ENCODE measurements at places on chromosomes 11 and 22.

DNA sequence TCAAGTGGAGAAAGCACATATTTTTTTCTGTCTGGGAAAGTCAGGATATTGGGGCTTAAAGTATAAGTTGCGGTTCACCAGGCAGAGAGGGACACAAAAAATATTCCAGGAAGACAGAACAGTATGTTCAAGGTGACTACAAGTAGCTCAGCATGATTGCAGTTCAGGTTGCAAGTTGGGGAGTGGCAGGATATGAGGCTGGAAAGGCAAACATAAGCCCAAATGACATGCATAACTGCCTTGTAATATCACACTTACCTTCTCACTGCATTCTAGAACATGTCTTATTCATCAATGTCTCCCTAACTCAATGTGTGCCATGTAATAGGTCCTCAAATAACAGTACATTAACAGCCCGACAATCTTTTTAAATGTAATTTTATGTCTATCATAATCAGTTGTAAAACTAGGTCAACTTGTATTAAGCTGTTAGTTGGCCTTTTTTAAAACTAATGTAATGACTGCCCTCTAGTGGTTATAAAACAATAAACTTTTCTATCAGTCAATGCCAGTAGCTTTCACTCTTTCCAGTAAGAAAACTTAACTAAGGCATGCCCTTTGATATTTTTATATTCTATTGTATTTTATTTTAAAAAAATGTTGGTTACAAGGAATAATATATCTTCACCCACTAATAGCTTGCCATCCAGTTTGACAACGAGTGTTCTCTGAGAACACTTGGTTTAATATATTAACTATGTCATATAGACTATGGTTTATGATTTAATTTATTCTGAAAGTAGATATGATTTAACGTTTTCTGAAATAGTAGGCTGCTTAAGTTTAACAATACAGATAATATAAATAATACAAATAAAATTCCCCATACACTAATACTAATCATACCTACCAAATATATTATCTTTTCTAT is 39.4 kb upstream of the CFAP300 start:
- DNase-seq: no peak

DNA sequence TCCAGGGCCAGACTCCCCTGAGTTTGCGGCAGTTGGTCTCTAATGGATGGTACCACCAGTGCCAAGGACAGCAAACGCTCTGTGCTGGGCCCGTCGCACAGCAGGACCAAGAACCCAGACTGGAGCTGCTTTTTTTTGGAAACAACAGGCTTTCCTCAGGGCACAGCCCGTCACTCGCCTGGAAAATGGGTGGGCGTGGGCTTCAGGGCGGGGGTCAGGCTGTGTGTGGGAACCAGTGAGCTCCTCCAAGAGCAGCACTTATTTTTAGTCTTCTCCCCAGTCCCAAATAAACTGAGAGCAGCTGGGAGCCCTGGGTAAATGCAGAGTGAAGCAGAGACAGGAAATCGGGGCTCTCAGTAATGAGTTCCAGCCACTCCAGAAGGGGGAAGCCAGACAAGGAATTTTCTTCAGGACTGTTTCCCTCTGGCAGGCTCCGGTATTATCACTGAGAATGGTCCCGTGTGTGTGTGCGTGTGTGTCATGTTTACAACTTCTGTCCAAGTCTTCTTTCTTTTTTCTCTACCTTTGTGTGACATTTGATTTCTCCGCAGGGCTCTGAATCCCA is 63.0 kb downstream of the PPFIBP2 start:
- DNase-seq: no peak

- DNase-seq: no peak
Observed at GRCh38 chr11:73539506-73540084, 58.3 kb downstream of the FAM168A start.

DNA sequence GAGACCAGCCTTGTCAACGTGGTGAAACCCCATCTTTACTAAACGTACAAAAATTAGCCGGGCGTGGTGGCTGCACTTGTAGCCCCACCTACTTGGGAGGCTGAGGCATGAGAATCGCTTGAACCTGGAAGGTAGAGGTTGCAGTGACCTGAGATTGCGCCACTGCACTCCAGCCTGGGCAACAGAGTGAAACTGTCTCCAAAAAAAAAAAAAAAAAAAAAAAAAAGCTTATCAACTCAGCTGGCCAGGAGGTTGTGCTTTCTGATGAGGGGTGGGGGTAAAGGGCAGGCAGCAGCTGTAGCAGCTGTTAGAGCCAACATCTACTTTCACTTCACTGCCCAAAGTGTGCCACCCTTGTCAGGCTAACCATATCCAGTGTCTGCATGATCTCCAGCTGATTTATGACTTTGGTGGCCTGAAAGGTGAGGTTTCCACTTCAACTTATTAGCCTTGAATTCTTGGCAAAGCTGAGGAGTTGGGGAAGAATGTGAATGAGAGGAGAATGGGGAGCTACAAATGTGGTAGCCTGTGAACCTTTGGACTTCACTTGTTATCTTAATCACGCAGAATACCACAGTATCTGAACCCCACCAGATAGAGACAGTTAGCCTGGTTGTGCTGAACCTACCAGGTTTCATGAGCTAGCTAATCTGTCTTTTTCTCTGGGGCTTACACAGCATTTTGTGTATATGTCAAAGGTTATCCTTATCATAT is 19.6 kb downstream of the RNF121 start:
- DNase-seq: no peak

GRCh38 chr11:84886344-84886743 is 740.8 kb downstream of the DLG2 start:
- no peak for DNase-seq

DNA sequence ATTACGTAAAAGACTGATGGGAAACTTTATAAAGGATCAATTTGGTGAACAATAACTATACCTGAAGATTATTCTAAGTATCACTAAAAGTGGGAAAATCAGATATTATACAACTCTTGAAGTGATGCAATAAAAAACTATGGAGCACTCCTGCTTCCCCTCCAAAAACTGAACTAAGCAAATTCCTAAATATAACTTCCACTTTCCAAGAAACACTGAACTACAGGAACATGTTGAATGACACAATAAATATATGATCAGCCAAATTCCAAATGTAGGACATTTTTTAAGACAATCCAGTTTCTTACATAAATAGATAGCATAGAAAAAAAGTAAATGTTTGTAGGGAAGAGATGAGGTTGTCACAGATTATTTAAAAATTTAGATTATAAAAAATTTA is 102.1 kb upstream of the APOA1 start:
- no peak for DNase-seq

DNA sequence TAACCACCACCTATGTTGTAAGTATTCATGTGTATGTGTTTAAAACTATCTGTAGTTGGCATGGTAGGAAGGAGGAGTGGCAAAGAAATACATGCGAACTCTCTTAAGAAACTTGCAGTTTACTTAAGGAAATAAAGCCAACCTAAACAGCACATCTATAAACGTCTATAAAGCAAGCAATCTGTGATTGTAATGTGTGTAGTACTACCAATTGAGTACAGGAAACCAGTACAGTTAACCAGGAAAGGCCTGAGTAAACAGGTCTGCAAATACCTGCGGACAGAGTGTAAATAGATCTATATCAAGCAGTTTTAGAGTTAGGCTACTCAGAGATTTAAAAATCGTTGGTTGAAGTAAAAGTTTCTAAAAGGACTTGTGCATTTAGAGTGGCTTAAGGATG is 59.5 kb upstream of the AMOTL1 start:
- DNase-seq: no peak

DNA sequence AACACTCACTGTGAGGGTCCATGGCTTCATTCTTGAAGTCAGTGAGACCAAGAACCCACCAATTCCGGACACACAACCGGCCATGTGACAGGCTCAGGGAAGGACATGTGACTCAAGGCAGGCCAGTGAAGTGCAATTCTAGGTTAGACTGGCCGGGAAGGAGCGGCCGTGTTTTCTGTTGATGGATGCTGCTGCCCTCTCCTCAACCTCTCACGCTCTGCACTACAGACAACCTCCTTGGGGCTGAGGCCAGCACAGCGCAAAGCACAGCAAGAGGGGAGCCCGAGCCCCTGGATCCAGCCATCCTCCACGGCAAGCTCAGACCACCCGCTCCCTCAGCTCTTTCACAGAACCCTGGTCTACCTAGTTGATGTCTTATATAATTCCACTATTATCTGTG is 2.8 kb downstream of the NUDT8 start:
- DNase-seq: no peak

DNA sequence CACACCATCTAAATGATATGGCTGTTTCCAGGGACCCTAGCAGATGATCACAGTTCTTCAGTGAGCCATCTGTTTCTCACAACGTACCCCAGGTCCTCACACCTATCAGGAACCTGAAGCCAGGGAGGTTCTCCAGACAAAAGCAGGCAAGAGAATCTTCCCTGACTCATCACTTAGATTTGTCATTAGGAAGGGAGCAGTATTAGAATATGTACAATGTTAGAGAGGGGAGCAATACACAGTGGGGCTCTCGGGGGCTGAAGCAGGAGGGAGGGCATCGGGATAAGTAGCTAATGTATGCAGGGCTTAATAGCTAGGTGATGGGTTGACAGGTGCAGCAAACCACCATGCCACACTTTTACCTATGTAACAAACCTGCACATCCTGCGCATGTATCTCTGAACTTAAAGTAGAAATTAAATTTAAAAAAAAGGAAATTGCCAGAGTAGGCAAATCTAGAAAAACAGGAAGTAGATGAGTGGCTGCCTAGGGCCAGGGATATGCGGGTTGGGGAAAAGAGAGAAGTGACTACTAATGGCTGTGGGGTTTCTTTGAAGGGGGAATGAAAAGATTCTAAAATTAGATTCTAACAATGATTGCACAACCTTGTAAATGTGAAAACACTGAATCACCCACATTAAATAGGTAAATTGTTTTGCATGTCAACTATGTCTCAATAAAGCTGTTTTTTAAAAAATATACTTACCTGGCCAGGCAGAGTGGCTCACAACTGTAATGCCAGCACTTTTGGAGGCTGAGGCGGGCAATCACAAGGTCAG is 14.4 kb downstream of the C22orf42 start:
- no peak for DNase-seq

- DNase-seq: no peak
Observed at GRCh38 chr22:27476729-27477128, 324.8 kb downstream of the MN1 start.

DNA sequence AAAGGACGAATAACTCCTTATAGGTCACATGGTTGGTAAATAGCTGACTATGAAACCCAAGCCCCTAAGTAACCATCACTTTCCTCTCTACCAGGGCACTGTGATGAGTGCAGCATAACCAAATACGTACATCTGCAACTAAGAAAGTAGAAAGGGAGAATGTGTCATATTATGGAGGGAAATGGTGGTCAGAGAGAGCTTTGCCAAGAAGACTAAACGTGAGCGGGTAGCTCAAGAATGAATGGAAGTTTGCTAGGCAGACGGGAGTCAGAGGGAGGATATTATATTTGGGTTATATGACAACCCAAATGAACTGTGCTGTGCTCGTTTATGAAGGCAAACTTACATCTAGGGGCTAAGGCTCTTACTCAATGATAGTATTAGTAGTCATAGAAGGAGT is 537.3 kb downstream of the OPCML start:
- DNase-seq: no peak

DNA sequence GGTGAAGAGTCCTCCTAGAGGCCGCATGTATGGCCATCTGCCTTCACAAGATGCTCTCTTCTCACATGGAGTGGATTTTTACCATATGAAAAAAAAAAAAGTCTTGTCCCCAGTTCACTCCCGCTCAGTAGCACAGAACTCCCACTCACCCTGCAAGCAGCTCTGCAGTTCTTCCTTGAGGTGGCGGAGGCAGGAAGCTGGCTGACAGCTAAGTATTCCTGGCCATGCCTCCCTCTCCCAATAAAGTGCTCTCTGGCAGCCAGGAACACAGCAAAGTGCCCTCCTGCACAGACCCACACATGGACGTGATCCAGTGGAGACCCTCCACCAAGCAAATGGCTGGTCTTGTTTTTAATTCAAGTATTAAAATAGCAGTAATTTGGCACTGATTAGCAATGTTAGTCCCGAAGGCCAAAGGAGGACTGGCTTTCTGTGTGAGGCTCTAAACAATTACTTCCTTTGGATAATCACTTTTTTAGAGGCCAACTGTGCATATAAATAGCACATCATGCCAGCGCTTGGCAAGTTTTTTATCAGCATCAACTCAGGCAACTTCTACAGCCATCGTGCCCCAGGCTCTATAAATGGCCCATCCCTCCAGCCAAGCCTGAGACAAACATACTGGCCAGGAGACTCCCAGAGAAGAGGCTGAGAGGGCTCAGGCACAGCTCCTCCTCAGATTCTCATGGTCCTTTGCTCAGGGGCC is 413.6 kb downstream of the OPCML start:
- DNase-seq: no peak

DNA sequence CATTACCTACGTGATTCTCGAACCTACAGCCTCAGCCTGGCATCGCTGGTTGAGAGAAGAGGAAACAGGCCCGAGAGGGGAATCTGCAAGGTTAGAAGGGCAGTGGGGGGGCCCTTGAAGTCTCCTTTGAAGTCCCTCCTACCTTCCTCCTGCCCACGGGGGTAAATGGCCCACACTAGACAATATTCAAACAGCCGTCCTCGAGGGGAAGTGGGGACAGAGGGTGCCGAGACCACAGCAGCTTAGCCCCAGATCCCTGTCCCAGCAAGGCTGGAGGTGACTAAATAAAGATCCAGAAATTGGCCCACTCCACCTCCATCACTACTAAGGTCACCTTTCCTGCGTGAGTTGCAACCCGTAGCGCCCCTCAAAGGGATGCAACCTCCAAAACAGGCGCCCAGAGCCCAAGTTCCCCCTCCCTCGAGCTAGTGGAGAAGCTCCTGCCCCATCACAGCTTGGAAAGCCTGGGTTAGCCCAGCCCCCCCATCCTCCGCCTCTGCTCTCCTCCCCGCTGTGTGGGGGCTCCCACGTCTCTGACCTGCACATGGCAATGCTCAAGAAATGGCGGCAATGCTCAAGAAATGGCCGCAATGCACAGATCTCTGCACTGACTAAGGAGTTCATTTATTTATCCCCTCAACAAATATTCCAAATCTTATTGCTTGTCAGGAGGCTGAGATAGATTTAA is 788 bp upstream of the RASL10A start:
- DNase-seq: no peak

DNA sequence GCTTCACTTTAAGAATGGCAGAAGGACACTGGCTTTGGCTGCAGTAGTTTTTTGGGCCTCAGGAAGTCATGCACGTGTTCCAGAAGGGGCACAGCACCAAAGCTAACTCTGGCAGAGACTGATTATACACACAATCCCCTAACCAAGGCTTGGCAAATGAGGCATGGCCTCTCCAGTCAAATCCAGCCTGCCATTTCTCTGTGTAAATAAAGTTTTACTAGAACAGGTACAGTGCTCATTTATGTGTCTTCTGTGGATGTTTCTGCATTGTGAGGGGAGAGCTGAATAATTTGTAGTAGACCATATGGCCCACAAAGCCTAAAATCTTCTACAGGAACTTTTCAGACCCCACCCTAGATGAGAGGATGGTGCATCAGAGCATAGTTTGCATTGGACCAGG is 46.4 kb upstream of the MN1 start:
- no peak for DNase-seq

GRCh38 chr11:6418557-6419008 is 311 bp downstream of the APBB1 start:
- DNase-seq: no peak
